Naive thymus-derived CD8-positive, alpha-beta T cell (primary cell): ENCODE measurements at places on chromosomes 2 and 18. TPM values are rescaled to one million over a fixed set of nuclear protein-coding genes. Genes with fewer than 3 reads are reported as not detected.

GRCh38 chr18:22467760-22468553 lies 50.2 kb upstream of the CTAGE1 start:
- DNase-seq = no peak

DNA sequence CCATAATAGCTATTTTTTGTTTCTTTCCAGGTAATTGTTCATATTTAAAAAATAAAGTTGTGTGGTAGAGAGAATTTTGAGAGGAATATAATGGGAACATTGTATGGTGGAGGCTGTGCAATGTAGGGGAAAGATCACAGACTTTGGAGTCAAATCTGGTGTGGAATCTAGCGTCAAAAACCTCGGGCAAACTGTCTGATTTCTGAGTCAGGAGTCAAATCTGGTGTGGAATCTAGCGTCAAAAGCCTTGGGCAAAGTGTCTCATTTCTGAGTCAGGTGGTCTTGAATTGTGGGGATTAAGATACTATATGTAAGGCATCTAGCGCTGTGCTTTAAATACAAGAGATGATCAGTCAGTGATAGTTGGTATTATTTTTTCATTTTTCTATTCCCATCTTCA lies 5.1 kb downstream of the PTPN4 start:
- no peak for DNase-seq

DNA sequence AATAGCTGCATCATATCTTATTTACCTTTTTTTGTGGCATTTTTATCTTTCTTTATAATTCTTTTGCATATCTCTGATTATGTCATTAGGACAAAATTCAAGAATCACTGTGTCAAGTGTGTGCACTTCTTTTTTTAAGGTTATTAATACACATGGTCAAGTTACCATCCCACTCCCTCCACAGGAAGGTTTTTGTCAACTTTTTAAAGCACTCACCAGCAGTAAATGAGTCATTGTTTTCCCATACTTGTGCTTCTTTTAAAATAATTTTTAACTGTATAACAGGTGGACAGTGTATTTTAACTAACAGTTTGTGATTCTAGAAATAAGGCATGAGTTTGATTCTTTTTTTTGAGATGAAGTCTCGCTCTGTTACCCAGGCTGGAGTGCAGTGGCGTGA lies 45.7 kb upstream of the FAM171B start:
- DNase-seq = no peak

The STK25 gene
- 81.1 TPM for polyA plus RNA-seq

GRCh38 chr18:73040247-73040646 lies 172.5 kb upstream of the NETO1 start:
- no peak for DNase-seq

- DNase-seq = no peak
Measured at GRCh38 chr2:204078003-204078698, 141.6 kb downstream of the ICOS start.

GRCh38 chr2:235026649-235027557 lies 75.1 kb downstream of the SH3BP4 start:
- DNase-seq = peak; percentile 26

The LRRTM4 gene
- polyA plus RNA-seq = not detected

GRCh38 chr2:66438498-66438833 lies 3.5 kb downstream of the MEIS1 start:
- DNase-seq = no peak

The SESTD1 gene
- 1.4 TPM for polyA plus RNA-seq

DNA sequence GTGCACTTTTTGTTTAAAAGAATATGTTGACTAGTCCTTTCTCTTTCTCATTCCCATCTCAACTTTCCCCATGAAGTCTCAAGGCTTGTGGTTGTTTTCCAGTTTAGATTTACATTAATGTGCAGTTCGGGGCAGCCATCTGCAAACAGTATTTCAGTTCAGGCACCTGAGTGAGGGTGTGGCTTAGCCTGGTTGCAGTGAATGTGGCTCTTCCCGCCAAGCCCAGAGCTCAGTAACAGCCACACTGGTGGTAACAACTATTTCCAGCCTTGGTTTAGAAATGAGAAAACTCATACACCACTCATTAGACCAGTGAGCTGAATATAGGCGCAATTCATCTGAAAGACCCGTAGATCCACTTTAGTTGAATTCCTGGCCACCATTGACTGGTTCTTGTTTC lies 394.3 kb downstream of the CMPK2 start:
- DNase-seq = no peak

DNA sequence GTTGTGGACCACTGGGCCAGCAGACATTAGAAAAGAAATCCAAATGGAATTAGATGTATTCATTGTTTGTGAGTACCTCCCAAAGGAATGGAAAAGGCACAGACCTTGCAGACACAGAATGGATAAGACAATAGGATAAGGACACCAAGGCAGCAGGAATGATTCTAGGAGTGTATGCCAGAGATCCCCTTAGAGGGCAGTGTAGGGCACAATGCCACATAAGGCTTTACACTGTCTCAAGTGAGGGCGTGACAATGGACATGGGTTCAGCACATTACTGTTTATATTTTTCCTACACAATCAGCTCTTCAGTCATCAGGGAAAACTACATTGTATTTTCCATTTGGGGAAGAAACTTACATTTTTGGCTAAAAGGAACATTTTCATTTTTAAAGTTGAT lies 250.9 kb downstream of the PTH2R start:
- no peak for DNase-seq

- DNase-seq = no peak
Measured at GRCh38 chr2:46841621-46842020, 74.0 kb downstream of the MCFD2 start.

GRCh38 chr2:102703748-102704147 lies 58.1 kb upstream of the TMEM182 start:
- no peak for DNase-seq

The IL36B gene
- not detected for polyA plus RNA-seq

The RAB6D gene
- polyA plus RNA-seq = not detected

GRCh38 chr2:224924631-224925030 lies 117.6 kb downstream of the DOCK10 start:
- no peak for DNase-seq

The DYNAP gene
- not detected for polyA plus RNA-seq

GRCh38 chr2:126676221-126677175 lies 20.5 kb downstream of the GYPC start:
- DNase-seq = no peak

DNA sequence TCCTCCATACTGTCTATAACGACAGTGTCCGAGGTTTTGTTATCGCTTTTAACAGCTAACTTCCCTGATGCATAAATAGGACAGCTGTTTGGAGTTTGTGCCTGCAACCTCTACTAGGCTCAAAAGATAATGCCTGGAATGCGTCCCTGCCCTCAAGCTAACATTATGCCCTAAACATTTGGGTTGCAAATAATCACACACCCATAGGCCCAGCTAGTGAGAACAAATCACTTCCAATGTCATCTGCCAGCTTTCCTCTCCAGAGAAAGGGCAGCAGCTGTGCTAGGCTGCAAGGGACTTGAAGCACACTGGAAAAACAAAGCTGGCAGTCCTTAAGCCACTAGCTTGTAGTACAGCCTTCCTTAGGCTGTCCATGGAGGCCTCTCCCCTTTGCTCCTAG lies 201.8 kb upstream of the LYPD1 start:
- DNase-seq = no peak

The POTEC gene
- not detected for polyA plus RNA-seq

- no peak for DNase-seq
Measured at GRCh38 chr18:46297124-46297523, 192.9 kb downstream of the HAUS1 start.

GRCh38 chr2:72141881-72142451 lies 5.7 kb downstream of the CYP26B1 start:
- no peak for DNase-seq

The LOXHD1 gene
- polyA plus RNA-seq = not detected

The PPIL3 gene
- 29.6 TPM for polyA plus RNA-seq

The MAT2A gene
- polyA plus RNA-seq = 73.0 TPM

DNA sequence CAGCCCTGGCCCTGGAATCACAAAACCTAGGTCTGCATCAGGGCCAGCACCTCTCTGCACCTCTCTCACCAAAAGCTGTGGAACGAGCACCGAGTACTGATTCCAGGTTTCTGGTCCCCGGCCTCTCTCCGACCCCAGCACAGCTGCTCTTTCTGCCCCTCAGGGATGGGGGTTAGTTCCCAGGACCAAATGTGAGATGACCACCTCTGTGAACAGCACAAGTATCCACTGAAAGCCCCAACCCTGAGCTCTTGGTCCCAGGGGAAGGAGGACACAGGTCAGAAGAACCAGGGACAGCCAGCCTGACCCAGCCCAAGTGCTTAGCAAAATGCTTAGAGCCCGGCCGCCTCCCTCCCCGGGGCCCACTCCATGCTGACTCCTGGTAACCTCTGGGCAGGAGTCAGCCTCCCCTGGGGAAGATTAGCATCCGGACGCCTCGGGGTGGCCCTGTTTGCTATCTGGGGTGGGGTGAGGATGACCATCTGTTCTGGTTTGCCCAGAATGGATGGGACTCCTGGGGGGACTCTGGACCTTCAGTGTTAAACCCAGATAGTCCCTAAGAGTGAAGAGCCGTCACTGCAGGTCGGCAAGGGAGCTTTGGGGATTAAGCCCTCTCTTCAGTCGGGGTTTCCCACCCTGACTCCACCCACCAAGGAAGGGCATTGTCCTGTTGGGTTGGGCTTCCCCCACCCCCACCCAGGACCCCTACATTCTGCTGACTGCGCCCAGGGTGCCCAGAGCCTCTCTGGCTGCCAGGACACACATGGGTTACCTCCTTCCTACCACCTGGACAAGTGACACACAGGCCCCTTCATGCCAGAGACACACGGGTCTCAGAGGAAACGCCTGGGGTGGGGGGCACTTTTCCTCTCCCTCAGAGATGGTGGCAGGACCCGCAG lies 9.4 kb upstream of the GPR55 start:
- no peak for DNase-seq

The CCDC138 gene
- polyA plus RNA-seq = 6.5 TPM

The GREB1 gene
- polyA plus RNA-seq = 0.13 TPM

The SERPINB4 gene
- not detected for polyA plus RNA-seq

DNA sequence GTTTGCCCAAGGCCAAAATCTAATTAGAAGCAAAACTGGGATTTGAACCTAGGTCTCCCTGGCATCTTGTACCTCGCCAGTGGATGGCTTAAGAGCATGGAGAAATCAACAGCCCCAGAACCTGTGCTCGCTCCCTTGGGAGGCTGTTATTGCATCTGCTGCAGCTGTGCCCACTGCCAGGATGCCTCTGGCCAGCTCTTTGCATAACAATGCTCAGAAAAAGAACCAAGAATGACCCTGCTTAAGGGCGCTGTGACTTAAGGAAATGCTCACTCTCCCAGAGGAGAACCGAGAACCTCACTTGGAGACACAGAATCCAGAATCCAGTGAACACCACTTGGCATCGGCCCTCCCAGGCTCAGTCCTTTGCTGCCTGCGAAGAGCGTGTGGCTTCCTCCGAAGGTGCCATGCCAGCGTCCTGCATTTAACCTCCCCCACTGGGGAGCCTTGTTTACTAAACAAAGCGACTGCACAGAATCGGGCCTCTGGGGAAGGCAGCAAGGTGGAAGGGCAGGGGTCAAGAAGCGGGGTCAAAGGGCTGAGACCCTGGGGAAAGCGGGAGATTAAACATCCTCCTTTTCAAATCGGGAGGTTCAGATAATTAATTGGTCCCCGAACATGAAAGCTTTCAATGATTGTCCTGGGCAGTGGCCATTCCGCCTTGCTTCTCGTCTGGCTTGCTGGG lies 71.0 kb upstream of the BOD1L2 start:
- no peak for DNase-seq

DNA sequence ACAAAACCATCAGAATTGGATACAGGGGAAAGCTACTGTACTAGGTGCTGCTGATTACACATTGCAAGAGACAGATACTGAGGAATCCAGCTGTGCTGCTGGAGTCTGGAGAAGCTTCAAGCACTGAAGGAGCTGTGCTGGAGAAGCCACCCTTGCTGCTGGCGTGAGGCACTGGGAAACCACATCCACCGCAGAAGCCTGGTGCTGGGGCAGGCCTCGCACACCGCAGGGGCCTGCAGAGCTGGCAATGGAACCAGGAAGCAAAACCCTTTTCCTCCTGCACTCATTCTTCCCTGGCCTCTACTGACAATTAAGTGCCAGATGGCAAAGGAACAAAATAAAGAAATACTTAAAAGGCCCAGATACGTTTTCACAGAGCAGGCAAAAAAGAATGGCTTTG lies 94.4 kb upstream of the MSH6 start:
- no peak for DNase-seq

- no peak for DNase-seq
Measured at GRCh38 chr2:74008761-74009395, 24.2 kb downstream of the TET3 start.

GRCh38 chr2:119254601-119255080 lies 31.0 kb downstream of the STEAP3 start:
- no peak for DNase-seq

DNA sequence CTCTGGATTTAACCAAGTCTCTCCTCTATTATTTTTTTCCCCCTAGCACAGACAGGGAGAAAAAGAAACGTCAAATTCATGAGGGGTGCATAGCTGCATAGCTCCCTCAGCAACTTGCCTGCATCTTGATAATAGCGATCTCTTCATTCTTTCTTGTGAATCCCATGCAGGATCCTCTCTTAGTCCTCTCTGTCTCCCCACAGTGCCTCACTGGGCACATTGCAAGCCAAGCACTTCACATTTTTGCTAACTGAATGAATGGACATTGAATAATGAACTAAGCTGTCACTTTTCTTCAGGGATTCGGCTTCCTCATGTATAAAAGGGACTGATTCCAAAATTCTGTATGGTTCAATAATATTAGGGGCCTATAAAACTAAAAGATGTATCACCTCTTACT lies 2.9 kb upstream of the EPB41L3 start:
- DNase-seq = no peak

The MAB21L4 gene
- polyA plus RNA-seq = not detected

DNA sequence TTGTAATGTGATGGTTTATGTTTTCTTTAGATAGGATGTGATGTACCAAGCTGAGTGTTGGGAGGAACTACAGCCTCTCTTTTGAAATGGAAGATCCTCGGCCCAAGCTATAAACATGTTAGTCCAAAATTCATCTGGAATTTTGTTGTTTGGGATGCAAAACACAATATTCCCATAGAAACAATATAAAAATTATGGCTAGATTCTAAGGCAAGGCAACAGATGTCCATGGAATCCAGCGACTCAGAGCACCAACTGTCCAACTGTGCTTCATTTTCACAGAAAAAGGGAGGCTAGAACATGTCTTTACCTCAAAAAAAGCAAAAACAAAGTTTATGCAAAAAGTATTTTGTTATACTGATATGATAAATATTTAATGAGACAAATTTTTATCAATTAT lies 52.4 kb upstream of the ATP8B1 start:
- no peak for DNase-seq

The ACTG2 gene
- not detected for polyA plus RNA-seq

- DNase-seq = no peak
Measured at GRCh38 chr2:108916796-108917421, 72.1 kb downstream of the EDAR start.

The IL1RL1 gene
- polyA plus RNA-seq = not detected

DNA sequence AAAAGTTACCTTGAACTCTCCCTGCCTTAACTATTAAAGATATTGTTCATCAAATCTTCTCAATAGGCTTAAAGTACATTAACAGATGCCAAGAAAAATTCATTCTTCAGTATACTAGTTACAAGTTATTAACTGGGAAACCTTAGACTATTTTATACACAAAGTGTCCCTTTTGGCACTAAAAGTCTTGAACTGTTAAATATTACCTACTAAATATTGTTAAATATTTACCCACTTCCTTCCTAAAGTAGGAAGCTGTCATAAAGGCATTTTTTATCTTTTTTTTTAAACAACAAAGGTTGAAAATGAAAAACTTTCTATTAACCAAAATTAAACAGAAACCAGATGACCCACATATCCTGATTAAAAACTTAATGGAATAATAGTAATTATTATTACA lies 19.4 kb upstream of the CCNT2 start:
- DNase-seq = no peak

GRCh38 chr18:23900994-23901393 lies 113.6 kb upstream of the TTC39C start:
- DNase-seq = no peak

The MBP gene
- 89.2 TPM for polyA plus RNA-seq
